ENCODE measurements at places on chromosomes 11 and 22. TPM values are rescaled to one million over a fixed set of nuclear protein-coding genes. Genes with fewer than 3 reads are reported as not detected.
A peak's percentile ranks its signal among the peaks of the same experiment; 100 is the strongest.

- no peaks in the 10 kb centered on the region for H3K4me1 ChIP-seq
- DNase-seq = no peak
- no peaks in the 10 kb centered on the region for H3K36me3 ChIP-seq
- no peak overlapping the region for H3K4me3 ChIP-seq
- H3K27me3 ChIP-seq = no peaks in the 10 kb centered on the region
Measured at GRCh38 chr11:89355646-89356045, 135.5 kb downstream of the NOX4 start.

- no peaks in the 10 kb centered on the region for H3K4me1 ChIP-seq
- H3K4me3 ChIP-seq = no peak overlapping the region
- no peak overlapping the region for H3K27ac ChIP-seq
- DNase-seq = no peak
- H3K36me3 ChIP-seq = no peaks in the 10 kb centered on the region
Measured at GRCh38 chr11:2276280-2277007, 6.1 kb upstream of the ASCL2 start.

MMP12 gene
- not detected for total RNA-seq

- no peak overlapping the region for H3K27ac ChIP-seq
- DNase-seq = no peak
- no peaks in the 10 kb centered on the region for H3K27me3 ChIP-seq
Measured at GRCh38 chr11:101743828-101744227, 160.0 kb upstream of the TRPC6 start.

DNA sequence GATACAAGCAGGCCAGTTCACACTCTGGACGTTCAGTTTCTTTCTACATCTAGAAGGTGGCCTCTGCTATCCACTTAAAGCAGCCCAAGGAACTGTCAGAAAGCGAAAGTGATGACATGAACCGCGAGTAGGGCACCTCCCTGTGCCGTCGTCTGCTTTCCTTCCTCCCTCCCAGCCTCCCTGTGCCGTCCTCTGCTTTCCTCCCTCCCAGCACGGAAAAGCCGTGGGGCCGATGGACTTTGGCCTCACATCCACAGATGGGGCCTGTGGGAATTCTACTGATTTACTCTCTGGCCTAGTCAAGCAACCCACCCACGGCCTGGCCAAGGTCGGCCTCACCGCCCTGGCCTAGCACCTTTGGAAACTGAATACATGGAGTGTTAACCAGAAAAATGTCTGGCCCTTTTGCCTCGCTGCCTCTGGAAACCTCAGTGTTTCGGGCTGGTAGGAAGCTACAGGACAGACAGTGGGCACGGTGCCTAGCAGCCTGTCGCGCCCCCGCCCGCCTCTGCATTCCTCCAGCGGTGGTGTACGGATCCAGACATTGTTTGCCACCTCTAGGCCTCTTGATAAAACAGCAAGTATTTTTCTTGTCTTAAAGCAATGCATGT lies 14.2 kb downstream of the PEX26 start:
- peaks cover 4% of the 10 kb centered on the region for H3K4me1 ChIP-seq
- H3K27ac ChIP-seq = peak overlapping the region; percentile 72
- peak overlapping the region; percentile 48 for H3K4me3 ChIP-seq
- H3K36me3 ChIP-seq = no peaks in the 10 kb centered on the region
- DNase-seq = no peak

DNA sequence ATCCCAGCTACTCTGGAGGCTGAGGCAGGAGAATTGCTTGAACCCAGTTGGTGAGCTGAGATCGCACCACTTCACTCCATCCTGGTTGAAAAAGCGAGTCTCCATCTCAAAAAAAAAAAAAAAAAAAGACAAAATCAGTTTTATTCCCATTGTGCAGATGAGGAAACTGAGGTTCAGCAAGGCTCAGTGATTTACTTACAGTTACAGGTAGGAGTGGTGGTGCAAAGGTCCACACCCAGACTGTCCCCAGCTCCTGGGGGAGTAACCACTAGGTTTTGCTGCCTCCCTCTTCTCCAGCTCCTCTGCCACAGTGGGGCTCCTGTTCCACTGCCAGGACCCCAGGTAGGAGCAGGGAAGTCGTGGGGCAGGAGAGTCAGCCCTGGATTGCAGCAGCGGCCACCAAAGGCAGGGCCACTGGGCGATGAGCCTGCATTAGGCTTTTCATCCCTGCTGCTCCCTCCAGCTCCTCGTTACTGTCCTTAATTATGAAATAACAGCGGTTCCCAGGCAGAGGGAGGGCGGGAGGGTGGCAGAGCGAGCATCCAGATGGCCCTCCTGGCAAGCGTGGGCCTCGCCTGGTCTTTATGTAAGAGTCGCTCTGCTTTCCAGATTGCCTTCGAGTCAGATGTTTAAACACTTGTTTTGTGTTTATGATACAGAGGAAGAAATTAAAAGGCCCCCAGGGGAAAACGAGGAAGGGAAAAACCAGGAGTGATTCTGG lies 15.5 kb upstream of the RASD2 start:
- DNase-seq = no peak
- no peak overlapping the region for H3K27ac ChIP-seq
- H3K4me3 ChIP-seq = no peak overlapping the region
- H3K4me1 ChIP-seq = no peaks in the 10 kb centered on the region
- H3K36me3 ChIP-seq = no peaks in the 10 kb centered on the region

- no peak overlapping the region for H3K27ac ChIP-seq
- no peak overlapping the region for H3K4me3 ChIP-seq
- H3K27me3 ChIP-seq = no peaks in the 10 kb centered on the region
- no peak for DNase-seq
- H3K4me1 ChIP-seq = no peaks in the 10 kb centered on the region
Measured at GRCh38 chr11:85029964-85030363, 597.2 kb downstream of the DLG2 start.

- H3K4me1 ChIP-seq = no peaks in the 10 kb centered on the region
- H3K27ac ChIP-seq = no peak overlapping the region
- no peaks in the 10 kb centered on the region for H3K36me3 ChIP-seq
- no peak for DNase-seq
- no peaks in the 10 kb centered on the region for H3K27me3 ChIP-seq
- no peak overlapping the region for H3K4me3 ChIP-seq
Measured at GRCh38 chr11:61609980-61610366, 29.1 kb upstream of the SYT7 start.

GRCh38 chr11:4664786-4665185 lies 21.0 kb downstream of the OR51E1 start:
- no peak overlapping the region for H3K4me3 ChIP-seq
- H3K4me1 ChIP-seq = no peaks in the 10 kb centered on the region
- H3K36me3 ChIP-seq = no peaks in the 10 kb centered on the region
- DNase-seq = no peak
- H3K27me3 ChIP-seq = peaks cover 13% of the 10 kb centered on the region

SF3B2 gene
- total RNA-seq = 271 TPM

CARD16 gene
- not detected for total RNA-seq

RFPL2 gene
- total RNA-seq = not detected

DNA sequence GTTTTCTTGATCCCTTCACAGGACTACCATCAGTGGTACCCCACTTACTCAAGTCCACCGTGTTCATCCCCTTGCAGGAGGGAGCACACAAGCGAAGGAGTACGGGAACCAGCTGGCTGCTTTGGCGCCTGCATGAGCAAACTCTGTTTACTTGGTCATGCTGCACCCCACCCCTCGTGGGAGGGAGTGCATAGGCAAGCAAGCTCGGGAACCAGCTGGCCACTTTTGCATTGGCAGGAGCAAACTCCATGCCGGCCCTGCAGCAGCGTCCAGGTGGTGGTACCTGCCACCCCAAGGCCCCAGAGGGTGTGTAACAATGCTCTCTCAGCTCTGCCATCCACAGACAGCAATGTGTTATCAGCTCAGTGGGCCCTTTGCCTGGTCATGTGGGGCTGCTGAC lies 737.8 kb downstream of the FAM181B start:
- H3K4me3 ChIP-seq = no peak overlapping the region
- no peak for DNase-seq
- no peaks in the 10 kb centered on the region for H3K27me3 ChIP-seq
- no peaks in the 10 kb centered on the region for H3K36me3 ChIP-seq
- no peaks in the 10 kb centered on the region for H3K4me1 ChIP-seq

DNA sequence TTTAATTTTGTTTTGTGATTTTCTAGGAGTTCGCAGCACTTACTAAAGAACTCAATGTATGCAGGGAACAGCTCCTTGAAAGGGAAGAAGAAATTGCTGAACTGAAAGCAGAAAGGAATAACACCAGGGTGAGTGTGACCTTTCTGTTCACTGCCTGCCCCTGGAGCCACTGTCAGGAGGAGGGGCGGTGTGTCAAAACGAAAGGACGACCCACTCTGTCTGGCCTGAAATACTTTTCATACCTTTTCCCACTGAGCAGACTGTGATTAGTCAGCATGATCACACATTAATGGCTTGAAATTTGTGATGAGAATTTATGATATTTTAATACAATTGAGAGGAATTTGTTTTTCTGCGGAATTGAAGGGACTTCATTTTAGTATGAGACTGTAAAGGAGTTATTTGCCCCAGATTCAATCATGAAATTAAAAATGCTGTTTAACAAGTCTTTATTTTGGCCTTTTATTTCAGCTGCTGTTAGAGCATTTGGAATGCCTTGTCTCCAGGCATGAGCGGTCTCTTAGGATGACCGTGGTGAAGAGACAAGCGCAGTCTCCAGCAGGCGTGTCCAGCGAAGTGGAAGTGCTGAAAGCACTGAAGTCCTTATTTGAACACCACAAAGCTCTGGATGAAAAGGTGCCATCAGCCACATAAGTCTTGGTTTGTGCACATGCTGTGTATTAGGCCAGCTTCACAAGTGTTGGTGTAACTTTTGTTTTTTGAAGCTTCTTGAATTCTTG lies 54.1 kb downstream of the PPFIA1 start:
- H3K27me3 ChIP-seq = no peaks in the 10 kb centered on the region
- H3K27ac ChIP-seq = no peak overlapping the region
- no peaks in the 10 kb centered on the region for H3K4me1 ChIP-seq
- DNase-seq = no peak

- no peaks in the 10 kb centered on the region for H3K36me3 ChIP-seq
- no peak for DNase-seq
- no peak overlapping the region for H3K4me3 ChIP-seq
- H3K27me3 ChIP-seq = no peaks in the 10 kb centered on the region
- peaks cover 2% of the 10 kb centered on the region for H3K4me1 ChIP-seq
- no peak overlapping the region for H3K27ac ChIP-seq
Measured at GRCh38 chr11:69414773-69415187, 66.7 kb upstream of the LINC01488 start.

CD6 gene
- total RNA-seq = 1.1 TPM

DNA sequence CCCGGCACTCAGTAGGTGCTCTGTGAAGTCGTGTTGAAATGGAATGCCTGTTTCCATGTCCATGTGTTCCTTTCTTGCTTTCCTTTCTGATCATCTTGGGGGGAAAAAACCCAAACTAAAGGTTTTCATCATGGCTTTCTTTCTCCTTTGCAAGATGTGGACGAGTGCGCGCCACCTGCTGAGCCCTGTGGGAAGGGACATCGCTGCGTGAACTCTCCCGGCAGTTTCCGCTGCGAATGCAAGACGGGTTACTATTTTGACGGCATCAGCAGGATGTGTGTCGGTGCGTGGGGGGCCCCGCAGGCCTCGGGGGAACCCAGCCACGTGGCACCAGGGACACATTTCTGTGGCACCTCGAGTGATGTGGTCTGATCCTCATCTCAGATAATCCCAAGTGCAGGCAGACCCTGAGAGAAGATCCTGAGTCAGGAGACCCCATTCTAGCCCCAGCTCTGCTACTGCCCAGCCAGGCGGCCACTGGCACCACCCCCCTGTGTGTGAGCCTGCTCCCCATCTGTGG lies 39.4 kb downstream of the FBLN1 start:
- no peaks in the 10 kb centered on the region for H3K36me3 ChIP-seq
- no peak for DNase-seq
- H3K27me3 ChIP-seq = no peaks in the 10 kb centered on the region
- no peaks in the 10 kb centered on the region for H3K4me1 ChIP-seq
- H3K4me3 ChIP-seq = no peak overlapping the region

DNA sequence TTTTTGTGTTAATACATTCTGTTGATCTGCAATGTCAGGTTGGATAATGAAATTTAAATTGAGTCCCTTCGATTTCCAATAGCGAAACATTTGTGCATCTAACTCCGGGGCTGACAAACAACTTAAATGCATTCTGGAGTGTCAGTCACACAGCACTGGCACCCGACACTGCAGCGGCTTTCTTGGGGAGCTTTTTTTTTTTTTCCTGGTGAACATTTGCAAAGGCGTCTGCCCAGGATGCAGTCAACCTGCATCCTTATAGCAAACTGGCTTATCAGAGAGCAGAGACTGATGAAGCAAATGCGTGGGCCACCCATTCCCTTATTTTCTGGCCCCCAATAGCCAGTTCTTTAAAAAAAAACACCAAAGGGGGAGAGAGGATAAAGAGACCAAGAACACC lies 1167.7 kb downstream of the LRRC4C start:
- no peak for DNase-seq
- H3K27ac ChIP-seq = no peak overlapping the region
- no peak overlapping the region for H3K4me3 ChIP-seq
- no peaks in the 10 kb centered on the region for H3K4me1 ChIP-seq
- H3K27me3 ChIP-seq = peaks cover 4% of the 10 kb centered on the region

DNA sequence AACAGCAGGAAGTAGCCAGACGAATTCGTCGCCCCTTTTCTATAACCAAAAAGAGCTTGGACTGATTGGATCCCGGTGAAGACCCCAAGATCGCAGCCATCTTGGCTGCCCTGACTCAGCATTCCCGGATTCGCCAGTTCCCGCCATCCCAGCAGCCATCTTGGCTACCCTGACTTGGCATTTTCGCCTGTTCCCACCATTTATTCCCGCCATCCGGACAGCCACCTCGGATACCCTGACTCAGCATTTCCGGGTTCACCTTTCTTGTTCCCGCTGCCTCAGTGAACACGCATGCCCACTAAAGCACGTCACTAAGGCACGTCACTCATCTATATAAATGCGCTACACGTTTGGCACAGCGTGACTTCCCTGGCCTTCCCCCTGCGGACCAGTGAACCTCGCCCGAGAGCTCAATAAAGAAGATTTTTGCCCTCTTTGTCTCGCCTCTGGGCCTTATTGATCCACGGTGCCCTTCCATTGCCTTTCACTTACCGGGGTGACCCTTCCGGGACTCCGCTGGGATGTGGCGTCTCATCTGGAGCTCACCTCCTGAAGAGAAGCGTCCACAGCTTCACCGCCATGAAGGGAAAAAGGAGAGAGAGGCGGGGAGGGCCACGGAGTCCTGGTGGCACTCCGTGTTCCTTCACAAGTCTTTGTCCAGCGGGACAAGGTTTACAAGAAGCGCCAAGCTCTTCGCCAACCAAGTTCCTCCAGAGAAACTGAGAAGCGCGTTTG lies 4.0 kb upstream of the OR56A3 start:
- H3K4me1 ChIP-seq = no peaks in the 10 kb centered on the region
- H3K36me3 ChIP-seq = no peaks in the 10 kb centered on the region
- DNase-seq = no peak
- H3K27ac ChIP-seq = no peak overlapping the region
- no peaks in the 10 kb centered on the region for H3K27me3 ChIP-seq
